ENCODE measurements at places on chromosomes 16 and 17.

- no peak for DNase-seq
Observed at GRCh38 chr16:15752717-15753488, 102.9 kb downstream of the NDE1 start.

- no peak for DNase-seq
Observed at GRCh38 chr16:79089735-79090284, 510.7 kb downstream of the MAF start.

DNA sequence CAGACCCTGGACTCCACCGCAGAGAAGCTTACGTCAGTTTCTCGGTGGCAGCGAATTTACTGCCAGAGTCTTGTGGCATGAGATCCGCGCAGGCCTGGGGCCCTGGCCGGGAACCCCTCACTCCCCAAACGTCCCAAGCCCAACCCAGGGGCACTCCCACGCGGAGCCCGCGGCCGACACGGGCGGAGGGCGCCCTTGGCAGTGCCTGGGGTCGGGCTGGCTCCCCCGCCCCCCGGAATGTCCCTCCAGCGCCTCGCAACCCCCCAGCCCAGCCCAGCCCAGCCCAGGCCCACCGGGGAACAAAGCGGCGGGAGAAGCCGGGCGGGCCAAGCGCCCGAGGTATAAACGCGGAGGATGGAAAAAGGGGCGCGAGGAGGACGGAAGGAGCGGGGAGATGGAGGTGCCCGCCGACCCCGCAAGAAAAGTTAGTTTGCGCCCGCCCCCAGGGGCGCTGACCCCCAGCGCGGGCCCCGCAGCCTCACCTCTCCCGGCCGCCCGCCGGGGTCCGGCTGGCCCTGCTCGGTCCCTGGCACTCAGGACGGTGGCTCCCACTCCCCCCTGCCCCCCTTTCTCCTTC is 330 bp downstream of the CASKIN2 start:
- no peak for DNase-seq

DNA sequence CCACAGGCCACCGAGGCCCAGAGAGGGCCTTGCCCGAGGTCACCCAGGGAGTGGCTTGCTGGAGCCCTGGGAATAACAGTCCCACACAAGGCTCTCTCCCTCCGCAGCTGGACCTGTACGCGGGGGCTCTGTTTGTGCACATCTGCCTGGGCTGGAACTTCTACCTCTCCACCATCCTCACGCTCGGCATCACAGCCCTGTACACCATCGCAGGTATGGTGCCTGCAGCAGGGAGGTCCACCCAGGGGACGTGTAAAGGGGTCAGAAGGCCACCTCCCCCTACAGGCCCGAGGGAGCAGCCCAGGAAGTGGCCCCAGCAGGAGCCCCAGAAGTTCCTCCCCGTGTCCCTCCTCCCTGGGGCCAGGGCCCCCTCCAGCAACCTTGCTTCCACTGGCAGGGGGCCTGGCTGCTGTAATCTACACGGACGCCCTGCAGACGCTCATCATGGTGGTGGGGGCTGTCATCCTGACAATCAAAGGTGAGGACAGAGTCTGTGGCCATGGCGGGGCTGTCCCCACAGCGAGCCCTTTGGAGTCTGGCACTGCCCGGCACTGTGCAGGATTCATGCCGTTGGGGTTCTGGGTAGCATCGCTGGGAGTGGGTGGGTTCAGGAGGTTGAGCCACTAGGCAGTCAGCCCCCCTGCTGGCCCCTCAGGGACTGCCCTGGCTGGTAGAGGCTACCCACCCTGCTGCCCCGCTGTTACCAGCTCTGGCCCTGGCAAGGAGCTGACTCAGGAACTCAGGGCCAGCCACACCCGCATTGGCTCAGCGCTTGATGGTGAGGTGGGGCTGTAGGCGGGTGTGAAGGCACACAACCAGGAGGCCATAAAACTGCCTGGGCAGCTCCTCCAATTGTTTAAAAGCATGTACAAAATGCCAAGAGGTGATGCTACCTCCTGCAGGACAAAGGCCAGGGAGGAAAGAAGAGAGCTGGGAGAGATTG is 17.3 kb downstream of the SLC5A10 start:
- no peak for DNase-seq

DNA sequence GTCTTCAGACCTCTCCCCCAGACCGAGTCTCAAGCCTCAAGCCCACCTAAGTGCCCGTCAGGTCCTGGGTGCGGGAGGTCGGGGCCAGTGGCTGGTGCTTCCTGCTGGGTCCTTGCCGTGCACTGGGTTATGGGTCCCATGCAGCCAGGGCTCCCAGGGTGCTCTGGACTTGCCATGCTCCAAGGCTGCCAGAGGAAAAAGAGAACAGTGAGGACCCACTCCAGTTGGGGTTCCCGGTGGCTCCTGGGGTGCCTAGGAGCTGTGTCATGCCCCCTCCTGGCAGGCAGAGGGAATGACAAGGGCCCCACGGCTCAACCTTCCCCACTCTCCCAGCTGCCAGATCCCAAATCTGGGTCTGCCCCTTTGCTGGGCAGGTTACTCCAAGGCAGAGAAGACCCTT is 3.8 kb downstream of the SNX20 start:
- peak; percentile 45 for DNase-seq

- no peak for DNase-seq
Observed at GRCh38 chr16:77868478-77868877, 80.1 kb downstream of the VAT1L start.

DNA sequence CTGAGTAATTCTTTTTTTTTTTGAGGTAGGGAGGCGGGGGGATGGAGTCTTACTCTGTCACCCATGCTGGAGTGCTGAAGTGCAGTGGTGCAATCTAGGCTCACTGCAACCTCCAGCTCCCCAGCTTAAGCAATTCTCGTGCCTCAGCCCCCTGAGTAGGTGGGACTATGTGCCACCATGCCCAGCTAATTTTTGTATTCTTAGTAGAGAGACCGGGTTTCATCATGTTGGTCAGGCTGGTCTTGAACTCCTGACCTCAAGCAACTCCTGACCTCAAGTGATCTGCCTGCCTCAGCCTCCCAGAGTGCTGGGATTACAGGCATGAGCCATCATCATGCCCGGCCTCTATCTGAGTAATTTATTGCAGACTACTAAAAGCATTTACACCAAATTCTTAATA is 19.4 kb downstream of the KPNB1 start:
- no peak for DNase-seq

- no peak for DNase-seq
Observed at GRCh38 chr16:12837756-12838155, 34.1 kb upstream of the CPPED1 start.

- DNase-seq: no peak
Observed at GRCh38 chr17:43363181-43363925, 35.4 kb upstream of the ARL4D start.

DNA sequence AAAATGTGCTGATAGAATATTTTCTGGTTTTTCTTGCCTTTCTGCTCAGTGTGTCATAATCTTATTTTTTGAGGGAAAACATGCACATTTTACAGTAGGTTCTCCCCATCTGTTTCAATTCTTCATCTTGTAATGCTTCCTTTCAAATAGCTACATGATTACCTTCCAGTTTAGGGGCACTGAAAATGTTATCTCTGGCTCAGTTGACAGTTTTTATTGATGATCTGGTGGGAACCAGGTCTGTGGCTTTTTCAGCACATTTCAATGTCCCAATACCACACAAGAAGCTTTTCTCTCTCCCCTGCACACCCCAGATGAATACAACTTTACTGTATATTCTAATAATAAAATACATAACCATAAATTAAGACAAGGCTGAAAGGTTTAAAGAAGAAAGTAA is 36.5 kb downstream of the FTO start:
- DNase-seq: no peak

- DNase-seq: no peak
Observed at GRCh38 chr17:279776-280175, 72.8 kb downstream of the RPH3AL start.

DNA sequence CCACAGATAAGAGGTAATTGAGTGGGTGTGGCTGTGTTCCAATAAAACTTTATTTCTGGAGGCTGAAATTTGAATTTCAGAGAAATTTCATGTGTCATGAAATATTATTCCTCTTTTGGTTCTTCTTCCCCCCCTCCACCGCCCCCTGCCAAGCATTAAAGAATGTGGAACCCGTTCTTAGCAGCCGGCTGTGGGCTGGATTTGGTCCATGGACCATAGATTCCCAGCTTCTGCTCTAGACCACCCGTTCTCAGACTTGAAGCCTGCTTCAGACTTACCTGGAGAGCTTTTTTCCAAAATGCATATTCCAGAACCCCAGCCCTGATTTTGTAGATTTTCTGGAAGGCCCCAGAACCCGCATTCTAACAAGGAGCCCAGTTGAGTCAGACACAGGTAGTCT is 15.1 kb upstream of the LASP1NB start:
- DNase-seq: peak; percentile 9

DNA sequence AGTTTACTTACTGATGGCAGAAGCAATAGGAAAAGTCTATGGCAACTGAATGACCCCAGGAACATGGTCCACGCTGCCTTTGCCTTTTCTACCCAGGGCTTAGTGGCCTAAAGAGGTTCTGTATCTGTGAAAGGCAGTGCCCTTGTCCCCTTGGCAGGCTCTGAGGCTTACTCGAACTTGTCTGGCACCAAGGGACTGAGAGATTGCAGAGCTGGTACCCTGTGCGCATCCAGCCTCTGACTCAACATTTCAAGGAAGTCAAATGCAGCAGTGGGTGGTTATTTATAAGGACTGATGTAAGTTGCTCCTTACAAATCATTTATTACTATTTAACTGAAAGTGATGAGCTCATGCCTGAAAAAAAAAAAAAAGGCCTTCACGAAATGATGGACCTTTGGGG is 299.9 kb upstream of the MYOCD start:
- no peak for DNase-seq

GRCh38 chr17:17628388-17629008 is 37.0 kb upstream of the PEMT start:
- DNase-seq: no peak

DNA sequence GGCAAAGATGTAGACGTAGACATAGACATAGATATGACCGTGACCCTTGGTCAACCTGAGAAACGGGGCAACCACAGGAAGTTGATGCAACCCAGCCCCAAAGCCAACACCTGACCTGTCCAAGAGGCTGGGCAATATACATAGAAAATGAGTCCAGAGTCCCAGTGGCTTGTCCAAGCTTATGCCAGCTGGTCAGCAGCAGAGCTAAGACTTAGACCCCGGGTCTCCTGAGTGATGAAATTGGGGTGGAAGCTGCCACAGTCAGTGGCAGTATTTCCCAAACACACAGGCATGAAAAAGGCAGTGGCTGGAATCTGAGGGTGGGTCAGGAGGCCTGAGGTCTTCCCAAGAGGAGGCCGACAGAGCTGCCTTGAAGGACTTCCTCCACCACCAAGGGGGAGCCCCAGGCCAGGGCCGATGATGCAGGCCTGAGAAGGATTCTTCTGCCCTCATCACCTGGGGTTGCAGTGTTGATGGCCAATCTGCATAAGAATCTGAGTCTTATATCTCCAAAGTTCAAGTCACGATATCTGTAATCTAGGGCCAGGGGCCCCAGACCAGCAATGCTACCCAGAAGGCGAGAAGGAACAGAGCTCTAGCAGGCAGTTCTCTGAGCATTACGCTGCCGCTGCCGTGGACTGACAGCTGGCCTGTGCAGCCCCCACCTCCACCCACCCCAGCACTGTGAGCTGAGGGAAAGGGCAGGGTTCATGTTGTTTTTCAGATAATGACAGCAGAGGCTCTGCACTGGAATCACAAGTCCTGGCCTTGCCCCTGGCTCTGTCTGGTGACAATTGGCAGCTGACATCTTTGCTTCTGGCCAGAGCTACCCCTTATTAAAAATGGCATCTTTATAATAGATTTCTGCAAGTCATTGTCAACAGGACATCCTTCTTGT is 72.7 kb downstream of the GNAO1 start:
- DNase-seq: no peak

DNA sequence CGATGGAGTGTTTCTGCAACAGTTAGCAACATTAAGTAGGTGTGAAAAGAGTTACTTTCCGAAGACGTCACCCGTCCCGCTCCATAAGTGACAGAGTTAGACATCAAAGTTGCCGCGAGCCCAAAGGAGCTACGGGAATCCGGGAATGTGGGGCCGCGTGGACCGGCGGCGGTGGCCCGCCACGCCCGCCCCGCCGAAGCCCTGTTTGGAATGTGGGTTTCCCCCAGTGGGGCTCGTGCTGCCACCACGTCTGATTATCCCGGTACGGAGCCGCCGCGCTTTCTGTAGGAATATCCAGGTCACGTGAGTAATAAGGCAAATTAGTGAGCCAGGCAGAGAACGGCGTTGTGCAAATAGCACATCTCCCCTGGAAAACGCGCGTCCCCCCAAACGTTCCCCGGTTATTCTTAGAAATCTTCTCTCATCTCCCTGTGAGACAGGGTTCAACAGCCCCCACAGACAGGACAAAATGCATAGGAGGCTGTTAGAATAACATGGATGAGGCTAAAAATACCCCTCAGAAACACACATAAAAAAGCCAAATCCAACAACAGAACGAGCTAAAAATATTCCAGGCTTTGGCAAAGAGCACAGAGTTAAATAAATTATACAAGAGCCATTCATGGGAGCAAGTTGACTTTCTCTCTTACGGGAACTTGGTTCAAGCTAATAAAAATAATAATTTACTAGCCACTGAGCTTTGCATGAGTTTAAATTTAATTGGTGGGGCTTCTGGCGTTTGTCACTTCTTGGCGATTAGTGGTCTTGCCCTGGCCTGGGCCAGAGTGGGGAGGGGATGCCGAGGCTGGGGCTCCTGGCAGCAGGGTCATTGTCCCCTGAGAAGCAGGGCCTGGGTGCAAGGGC is 8.6 kb downstream of the BAHCC1 start:
- no peak for DNase-seq

DNA sequence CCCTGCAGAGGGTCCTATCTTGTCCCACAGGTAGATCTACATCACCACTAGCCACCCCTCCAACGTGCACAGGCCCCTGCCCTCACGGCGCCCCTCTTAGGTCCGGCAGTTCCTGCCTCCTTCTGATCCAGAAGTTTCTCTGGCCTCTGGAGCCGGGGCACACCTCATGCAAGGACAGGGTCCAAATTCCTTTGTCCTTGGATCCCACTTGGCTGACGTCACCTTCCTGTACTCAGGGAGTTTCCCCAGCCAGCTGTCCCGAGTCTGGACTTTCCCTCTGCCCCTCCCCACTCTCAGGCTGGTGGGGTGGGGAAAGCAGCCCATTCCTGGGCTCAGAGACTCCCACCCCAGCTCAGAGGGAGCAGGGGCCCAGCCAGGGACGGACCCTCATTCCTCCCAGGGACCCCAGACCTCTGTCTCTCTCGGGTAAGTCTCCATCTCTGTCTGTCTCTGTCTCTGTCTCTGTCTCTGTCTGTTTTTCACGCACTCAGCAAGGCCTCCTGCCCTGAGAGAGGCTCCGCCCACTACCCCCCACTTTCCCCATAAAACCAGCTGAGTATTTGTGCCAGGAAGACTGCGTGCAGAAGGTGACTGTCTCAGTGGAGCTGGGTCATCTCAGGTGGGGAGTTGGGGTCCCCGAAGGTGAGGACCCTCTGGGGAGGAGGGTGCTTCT is at the start of gene IL32:
Gene IL32, plus strand, starts transcription at position 572 of the 673 bp plus-strand sequence. CDS start 172 bp downstream, outside the sequence.
- DNase-seq: no peak
